Fibroblast of skin of right quadriceps (primary cell): ENCODE measurements at places on chromosomes 1 and 21.

GRCh38 chr1:94009304-94009703, 100.1 kb upstream of the GCLM start:
- DNase-seq: no peak

DNA sequence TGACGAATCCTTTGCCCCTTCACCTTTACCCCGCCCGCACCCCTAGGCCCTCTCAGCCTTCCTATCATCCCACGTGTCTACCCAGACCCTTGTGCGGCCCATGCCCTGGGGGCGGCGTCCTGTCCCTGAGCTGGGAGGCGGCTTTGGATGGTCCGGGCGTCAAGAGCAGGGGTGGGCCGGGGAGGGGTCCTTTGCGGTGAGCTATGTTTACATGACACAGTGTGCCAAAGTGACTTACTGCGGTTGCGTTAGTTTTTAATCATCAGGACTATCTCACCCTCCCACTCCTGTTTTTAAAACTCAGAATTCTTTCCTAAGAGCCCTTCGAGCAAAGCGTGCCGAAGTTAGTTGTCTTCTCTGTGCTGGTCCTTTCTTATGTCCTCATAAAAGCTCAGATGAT, 144.6 kb downstream of the PGBD5 start:
- no peak for DNase-seq

- DNase-seq: no peak
These were observed 33.3 kb upstream of the FAM89A start for GRCh38 chr1:231073331-231073730.

DNA sequence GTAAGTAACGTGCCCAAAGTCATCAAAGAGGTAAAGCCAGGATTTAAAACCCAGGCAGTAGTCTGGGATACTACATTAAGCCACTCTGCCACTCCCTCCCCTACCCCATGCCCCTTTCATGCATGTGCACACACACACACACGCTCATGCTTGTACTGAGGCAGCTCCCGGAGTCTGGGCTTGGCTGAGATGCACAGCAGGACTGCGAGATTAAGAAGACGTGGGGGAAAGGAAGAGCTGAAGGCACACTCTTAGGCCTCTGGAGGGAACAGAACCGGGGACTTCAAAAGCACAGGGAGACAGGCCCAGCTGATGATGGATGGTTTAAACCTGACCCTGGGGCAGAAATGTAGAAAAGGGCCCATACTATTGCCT, 98.3 kb downstream of the GLIS1 start:
- no peak for DNase-seq

GRCh38 chr1:36988321-36988720, 46.0 kb downstream of the GRIK3 start:
- no peak for DNase-seq

GRCh38 chr1:150256198-150256553, 1.4 kb upstream of the CA14 start:
- DNase-seq: no peak

DNA sequence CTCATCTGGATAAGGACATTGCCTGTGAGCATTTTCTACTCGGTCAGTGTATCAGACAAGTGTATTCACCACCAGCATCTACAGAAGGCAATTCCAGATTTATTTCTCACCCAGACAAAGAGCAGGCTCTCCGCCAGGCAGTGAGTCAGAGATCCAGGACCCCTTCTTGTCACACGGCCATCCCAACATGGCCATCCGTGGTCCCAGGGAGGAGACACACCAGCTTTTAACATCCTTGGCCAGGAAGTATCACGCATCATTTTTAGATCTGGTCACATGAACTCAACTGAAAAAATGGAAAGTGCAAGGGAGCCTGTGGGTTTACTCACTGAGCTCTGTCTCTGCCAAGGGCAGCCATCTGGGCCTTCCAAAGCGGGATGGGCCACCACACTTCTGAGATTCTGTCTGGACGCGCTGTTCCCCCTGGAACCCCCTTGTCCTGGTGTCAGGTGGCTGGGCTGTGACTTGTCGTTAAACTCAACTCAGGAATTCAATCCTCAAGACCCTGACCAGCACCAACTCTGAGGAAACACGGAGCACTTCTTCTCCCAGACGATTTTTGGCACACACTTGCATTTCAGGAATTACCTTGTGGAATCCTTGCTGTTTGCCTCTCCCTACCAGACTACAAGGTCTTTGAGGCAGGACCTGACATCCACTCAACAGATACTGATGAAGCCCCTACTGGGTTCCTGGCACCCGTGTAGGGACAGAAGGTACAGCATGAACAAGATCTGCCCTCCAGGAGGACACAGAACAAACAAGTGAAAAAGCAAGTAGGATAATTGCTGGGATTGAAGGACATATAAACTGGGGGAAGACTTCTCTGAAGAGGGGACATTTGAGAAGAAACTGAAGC, 21.6 kb upstream of the CCSAP start:
- DNase-seq: no peak

DNA sequence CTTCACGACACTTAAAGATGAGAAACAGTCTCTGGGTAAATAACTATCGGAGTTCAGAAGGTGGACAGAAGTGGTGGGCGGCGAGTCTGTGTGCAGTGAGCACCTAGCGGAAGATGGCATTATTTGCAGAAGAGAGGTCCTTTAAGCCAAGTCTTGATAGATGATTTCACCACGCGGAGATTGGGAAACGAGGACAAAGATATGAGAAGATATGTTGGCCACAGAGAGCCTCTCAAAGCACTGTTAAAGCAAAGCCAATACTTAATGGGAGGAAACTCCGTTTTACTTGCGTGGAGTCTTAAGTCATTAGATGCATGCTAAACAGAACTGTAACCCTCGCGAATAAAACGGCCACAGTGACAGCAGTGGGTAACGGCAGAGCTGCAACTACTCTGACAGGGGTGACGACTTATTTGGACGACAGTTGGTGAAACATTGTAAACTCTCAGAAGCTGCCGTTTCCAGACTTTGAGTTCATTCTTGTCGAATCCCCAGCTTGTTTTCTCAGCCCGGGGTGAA, 577 bp upstream of the CEP350 start:
- no peak for DNase-seq

- DNase-seq: no peak
These were observed 38.0 kb downstream of the EBNA1BP2 start for GRCh38 chr1:43134068-43134467.

- DNase-seq: peak; percentile 95
These were observed at the start of gene SH3BP5L for GRCh38 chr1:248825909-248826760. SH3BP5L (minus strand) TSS chr1:248825915; CDS start chr1:248824935, 980 bp downstream.

DNA sequence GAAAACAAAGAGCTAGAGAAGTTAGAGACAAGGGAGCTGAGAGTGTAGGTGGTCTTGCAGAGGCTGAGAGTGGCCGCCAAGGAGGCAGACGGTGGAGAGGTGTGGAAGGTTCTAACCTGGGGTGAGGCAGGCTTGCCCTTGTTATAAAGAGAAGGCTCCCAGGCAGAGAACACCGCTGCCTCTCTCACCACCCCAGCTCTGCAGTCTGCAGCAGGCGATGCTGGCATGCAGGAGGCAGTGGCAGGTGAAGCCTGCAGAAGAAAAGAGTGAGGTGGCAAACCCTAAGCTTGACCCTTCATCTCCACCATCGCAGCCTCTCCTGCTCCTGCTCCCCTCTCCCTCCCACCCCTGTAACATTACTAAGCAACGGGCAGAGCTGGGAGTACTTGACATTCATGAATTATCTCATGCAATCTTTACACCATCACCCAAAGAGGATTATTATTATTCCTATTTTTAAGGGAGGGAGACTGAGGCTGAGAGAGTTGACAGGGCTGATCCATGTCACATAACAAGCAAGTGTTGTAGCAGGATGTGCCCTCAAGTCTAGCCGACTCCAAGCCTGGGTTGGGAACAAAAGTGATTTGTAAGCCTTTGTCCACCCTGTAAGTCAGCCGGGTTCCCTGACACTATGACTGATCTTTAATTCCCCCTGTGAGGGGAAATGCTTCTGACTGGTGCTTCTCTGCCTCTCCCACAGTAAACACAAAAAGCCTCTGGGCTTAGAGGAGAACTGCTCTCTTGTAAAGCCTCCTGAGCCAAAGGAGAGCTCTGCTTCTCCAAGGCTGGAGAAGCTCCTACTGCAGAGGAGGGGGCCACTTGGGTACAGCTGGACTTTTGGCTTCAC, 36.1 kb downstream of the KANK4 start:
- no peak for DNase-seq

DNA sequence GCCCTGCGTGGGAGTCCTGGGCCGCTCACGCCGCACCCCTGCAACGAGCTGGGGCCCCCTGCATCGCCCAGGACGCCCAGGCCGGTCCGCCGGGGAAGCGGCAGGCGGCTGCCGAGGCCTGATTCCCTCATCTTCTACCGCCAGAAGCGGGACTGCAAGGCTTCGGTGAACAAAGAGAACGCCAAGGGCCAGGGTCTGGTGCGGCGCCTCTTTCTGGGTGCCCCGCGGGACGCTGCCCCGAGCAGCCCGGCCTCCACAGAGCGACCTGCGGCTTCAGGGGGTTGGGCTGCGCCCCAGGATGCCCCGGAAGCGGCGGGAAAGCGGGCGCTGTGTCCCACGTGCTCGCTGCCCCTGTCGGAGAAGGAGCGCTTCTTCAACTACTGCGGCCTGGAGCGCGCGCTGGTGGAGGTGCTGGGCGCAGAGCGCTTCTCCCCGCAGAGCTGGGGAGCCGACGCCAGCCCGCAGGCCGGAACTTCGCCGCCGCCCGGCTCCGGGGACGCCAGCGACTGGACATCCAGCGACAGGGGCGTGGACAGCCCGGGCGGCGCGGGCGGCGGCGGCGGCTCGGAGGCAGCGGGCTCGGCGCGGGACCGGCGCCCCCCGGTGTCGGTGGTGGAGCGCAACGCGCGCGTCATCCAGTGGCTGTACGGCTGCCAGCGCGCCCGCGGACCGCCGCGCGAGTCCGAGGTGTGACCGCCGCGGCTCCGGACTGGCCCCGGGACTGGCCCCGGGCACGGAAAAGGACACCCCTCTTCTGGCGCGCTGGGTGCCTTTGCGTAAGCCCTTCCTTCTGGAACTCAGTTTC, 2.7 kb downstream of the FAM110D start:
- DNase-seq: peak; percentile 55

DNA sequence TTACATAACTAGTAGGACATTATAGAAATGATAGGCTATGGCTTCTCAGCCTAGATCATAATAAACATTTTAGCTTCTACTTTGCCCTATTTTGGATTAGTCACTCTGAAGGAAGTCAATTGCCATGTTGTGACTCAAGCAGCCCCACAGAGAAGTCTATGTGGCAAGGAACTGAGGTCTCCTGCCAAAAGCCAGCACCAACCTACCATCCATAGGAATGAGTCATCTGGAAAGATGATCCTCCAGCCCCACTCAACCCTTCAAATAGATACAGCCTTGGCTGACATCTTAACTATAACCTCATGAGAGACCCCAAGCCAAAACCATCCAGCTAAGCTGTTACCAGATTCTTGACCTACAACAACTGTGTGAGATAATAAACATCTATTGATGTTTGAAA, 76.3 kb upstream of the BEND5 start:
- peak; percentile 96 for DNase-seq

GRCh38 chr1:201259476-201260235, 23.6 kb upstream of the PKP1 start:
- peak; percentile 49 for DNase-seq

GRCh38 chr1:47970882-47971281, 26.3 kb downstream of the TRABD2B start:
- DNase-seq: no peak

GRCh38 chr1:208028526-208028925, 117.6 kb upstream of the CD34 start:
- no peak for DNase-seq

DNA sequence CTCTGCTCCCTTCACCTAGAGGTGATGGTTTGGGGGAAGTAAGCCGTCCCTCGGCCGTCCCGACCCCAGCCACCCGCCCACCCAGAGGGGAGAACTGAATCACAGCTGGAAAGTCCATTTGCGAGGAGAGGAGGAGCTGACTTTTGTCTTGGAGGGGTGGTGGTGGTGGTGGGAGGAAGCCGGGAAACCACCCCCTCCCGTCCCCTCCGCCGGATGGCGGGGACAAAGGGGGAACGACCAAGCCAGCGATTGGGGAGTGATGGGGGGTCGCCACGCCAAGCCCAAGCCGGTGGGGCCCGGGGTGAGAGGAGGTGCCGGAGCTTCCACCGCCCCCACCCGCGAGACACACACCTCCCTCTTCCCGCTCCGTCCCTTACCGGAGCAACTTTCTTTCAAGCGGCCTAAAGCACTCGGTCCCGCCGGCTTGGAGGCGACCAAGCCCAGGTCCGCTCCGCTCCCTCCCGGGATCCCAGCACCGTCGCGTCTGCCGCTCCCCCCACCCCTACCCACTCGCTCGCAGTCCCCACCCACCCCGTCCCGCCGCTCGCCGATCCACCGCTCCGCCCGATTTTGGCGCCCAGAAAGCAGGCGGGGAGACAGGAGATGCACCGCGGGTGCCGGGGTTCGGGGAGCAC, 540 bp downstream of the ARHGEF2 start:
- DNase-seq: peak; percentile 33

GRCh38 chr1:154686507-154686906, 78.5 kb upstream of the ADAR start:
- no peak for DNase-seq

DNA sequence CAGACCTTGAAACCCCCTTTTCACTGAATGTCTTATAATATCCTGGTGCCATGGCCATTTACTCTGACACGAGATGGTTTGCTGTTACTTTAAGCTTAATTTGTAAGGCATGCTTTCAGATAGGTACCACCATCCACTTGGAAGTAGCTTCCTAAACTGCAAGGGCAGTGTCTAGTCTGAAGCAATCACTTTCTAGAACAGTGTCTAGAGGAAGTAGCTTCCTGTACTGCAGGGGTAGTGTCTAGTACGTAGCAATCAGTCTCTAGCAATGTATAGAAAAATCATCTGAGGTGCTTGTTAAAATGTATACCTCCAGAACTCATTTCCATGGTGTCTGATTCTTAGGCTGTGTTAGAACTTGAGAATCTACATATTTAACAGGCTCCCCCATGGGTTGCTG, 42.5 kb downstream of the ZBTB40 start:
- no peak for DNase-seq

GRCh38 chr1:56557746-56558145, 21.6 kb downstream of the PLPP3 start:
- no peak for DNase-seq

DNA sequence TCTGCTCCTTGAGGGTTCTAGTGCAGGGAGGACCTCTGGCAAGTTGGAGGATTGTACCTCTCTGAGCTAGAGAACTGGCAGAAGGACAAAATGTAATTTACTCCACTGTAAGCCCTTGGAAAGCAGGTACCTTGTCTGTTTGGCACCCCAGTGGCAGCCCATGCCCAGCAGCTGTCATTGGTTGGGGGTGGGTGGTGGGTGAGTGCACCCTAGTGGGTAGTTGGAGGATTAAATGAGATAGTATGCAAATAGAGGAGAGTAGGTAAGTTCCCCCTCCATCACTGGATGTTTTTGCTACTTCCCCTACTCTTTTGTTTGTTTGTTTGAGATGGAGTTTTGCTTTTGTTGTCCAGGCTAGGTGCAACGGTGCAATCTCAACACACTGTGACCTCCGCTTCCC, 69.8 kb downstream of the RYR2 start:
- no peak for DNase-seq

- DNase-seq: peak; percentile 45
These were observed 26.5 kb upstream of the TRIM45 start for GRCh38 chr1:117147856-117148588.

DNA sequence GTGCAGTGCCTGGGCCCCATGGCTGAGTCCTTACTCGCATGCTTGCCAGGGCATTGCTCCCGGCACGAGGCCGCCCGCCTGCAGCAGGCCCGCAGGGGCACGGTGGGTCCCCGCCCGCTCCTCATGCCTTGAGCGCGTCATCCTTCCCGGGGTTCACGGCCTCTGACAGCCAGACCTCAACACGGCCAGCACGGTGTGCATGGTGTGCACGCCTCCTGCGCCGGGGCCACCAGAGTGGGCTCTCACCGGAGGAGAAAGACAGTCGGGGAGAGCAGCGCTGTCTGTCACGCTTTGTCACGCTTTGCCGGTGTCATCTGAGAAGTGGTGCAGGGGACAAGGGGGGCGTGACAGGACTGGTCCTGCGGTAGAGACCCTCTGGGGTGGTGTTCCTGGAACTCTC, 11.9 kb upstream of the COL18A1 start:
- DNase-seq: no peak
